ENCODE measurements at places on chromosomes 6 and 20.

GRCh38 chr20:711576-711975, 36.0 kb upstream of the SCRT2 start:
- DNase-seq: no peak

DNA sequence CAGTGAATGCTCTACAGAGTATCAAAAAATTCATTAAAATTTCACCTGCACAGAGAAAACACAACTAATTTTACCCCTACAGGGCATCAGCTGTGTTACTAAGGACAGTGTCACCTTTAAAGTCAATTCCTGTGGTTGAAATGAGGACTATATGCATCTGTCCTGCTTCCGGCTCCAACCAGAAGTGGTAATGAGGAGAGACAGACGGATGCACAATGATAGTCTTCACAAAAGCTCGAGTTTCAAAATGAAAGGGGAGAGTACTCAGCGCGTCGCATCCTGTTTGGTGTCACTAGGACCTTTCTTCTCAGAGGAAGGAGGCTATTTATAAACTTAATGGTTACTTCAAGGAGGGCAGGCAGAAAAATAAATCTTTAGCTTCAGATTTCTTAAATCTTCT, 86.5 kb downstream of the LYRM4 start:
- DNase-seq: no peak

GRCh38 chr6:41813469-41813868, 26.0 kb downstream of the TOMM6 start:
- DNase-seq: no peak

GRCh38 chr20:48416002-48416401, 411.8 kb downstream of the PREX1 start:
- DNase-seq: no peak

GRCh38 chr6:39998126-39998525, 63.9 kb upstream of the MOCS1 start:
- DNase-seq: no peak

GRCh38 chr6:2450546-2450945, 205.1 kb upstream of the GMDS start:
- no peak for DNase-seq

DNA sequence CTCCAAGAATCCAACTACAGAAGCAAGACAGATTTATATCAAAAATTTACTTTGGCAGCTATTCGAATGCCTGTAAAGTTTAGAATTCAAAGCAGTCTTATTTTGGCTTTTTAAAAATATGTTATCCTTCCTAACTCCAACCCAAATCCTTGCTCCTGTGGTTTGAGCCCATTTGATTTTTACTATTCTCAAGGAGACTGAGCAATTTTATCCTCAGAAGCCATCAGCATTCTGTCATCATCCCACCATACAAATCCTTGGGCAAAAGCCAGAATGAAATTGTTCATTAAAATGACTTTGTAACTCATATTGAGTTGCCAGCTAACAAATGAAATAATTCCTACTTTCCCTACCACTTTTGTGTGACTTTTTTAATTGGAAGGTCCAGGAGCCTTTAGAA, 392.8 kb downstream of the ADGRB3 start:
- no peak for DNase-seq

- DNase-seq: no peak
These were observed 729.2 kb upstream of the MARCKS start for GRCh38 chr6:113127786-113128419.

- no peak for DNase-seq
These were observed 65.3 kb downstream of the NRSN1 start for GRCh38 chr6:24191346-24191745.

GRCh38 chr6:149335924-149336608, 18.6 kb downstream of the TAB2 start:
- no peak for DNase-seq

DNA sequence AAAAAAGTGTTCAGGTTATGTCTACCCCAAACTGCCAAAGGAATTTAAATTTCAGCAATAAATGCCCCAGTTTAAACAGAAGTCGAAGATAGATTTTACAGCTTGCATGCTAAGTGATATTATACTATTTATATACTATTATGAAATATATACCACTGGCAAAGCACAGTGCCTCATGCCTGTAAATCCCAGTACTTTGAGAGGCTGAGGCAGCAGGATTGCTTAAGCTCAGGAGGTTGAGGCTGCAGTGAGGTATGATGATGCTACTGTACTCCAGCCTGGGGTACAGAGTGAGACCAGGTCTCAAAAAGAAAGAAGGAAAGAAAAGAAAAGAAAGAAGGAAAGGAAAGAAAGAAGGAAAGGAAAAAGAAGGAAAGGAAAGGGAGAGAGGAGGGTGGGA, 102.1 kb downstream of the MTFR2 start:
- no peak for DNase-seq

- DNase-seq: no peak
These were observed 61.3 kb upstream of the PMEPA1 start for GRCh38 chr20:57770852-57771720.

DNA sequence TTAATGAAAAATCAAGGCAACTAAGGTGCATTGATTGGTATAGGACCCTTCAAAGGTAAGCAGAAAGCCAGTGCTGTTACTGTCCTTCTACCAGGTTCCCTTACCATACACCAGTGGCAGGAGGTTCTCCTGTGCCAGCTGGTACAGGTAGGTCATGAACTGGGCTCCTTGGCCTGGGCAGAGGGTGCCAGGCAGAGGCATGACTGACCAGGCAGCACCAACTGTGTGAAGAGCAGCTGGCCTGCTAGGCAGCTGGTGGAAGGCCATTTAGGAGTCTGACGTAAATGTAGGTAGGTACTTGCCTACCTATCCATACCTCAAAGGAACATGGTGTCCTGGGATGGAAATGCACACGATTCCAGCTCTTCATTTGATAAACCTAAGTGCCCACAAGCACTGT, 23.3 kb downstream of the PCNA start:
- no peak for DNase-seq

GRCh38 chr6:77037439-77037838, 425.9 kb downstream of the HTR1B start:
- no peak for DNase-seq

DNA sequence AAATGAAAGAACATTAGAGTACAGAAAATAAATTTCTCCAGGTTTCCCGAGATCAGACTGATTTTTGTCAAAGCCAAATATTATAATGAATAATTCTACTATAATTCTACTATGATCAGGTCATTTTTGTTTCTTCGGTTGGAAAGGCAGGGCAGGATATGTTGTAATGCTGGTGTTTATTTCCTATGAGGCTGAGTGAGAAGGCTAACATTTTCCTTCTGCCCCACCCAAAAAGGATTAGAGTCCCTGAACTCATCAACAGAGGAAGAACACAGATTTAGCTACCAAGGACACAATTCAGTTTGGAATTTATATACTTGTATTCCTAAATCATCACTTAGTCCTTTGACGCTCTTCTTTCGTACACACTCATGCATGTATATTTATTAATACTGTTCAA, 318.9 kb downstream of the SYNE1 start:
- no peak for DNase-seq

DNA sequence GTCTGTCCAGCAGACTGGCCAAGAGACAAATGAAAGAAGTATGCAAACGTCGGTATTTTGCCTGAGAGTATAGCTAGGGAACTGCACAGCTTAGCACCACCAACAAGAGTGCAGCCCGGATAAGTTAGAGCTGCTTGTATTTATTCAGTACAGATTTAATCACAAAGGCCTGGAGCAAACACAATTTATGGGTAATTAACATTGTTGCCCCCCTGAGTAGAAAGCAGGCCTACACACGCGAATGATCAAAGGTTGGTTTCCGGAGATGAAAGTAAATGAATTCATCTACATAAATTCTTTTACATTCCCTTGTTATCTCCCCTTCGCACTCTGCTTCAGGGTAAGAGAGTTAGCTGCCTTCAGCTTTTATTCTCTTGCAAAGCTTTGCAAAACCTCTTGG, 24.7 kb upstream of the CRISP1 start:
- no peak for DNase-seq

DNA sequence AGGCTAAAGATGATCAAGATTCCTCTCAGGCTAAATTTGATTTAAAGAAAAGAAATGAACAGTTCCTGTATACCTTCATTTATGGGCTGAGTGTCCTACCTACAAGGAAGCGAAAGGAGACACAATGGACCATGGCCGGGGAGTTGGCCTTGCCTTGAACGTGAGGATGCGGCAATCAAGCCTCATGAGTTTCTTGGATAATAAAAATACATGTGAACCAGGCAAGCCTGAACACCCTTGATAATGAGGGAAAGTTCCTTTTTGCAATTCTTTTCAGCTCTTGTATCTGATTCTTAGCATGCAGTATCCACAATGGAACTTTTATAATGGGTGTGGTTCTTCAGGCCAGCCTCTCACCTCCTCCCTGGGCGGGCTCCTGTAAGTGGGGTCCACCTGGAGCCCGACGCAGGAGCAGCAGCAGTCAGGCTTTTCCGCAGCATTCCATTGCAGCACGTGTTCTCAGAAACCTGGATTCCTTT, 83.8 kb downstream of the RNASET2 start:
- DNase-seq: no peak

- no peak for DNase-seq
These were observed 15.0 kb upstream of the TRAM2 start for GRCh38 chr6:52591832-52592231.

GRCh38 chr6:44925100-44925739, 402.9 kb upstream of the RUNX2 start:
- no peak for DNase-seq

DNA sequence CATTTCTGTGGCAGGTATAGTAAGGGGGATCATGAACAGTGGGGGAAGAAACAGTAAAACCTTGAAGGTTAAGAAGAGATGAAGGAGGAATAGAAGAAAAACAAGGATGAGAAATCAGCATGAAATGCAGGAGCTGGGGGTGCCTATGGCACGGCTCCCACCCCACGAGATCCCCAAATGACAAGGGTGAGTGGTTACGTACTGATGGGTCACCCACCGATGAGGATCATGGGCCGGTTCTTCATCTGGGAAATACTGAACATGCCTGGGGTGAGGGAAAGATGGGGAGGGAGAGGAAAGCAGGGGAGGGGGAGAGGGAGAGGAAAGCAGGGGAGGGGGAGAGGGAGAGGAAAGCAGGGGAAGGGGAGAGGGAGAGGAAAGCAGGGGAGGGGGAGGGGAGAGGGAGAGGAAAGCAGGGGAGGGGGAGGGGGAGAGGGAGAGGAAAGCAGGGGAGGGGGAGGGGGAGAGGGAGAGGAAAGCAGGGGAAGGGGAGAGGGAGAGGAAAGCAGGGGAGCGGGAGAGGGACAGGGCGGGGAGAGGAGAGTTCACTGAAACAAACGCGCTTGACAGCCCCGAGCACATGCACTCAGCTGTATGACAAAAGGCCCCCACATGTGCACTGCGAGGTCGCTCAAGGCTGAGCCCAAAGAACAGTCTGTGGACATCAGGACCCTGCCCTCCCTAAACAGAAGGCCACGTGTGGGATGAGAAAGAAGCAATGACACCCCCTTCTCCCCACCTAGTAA, 25.3 kb downstream of the MOCS1 start:
- DNase-seq: no peak

DNA sequence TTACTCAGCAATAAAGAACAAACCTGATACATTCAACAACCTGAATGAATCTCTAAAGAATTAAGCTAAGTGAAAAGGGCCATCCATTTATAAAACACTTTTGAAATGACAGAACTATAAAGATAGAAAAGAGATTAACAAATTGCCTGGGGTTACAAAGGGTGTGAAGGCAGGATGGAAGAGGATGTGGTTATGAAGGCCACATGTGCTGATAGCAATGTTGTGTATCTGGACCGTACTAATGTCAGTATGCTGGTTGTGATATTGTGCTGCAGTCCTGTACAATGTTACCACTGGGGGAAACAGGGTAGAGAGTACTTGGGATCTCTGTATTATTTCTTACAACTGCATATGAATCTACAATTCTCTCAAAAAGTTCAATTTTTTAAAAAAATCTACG, 36.4 kb downstream of the ELOVL5 start:
- DNase-seq: no peak

- DNase-seq: no peak
These were observed 78.4 kb downstream of the LIN28B start for GRCh38 chr6:105035299-105035698.

- DNase-seq: no peak
These were observed 13.4 kb downstream of the NAPB start for GRCh38 chr20:23407781-23408464.

DNA sequence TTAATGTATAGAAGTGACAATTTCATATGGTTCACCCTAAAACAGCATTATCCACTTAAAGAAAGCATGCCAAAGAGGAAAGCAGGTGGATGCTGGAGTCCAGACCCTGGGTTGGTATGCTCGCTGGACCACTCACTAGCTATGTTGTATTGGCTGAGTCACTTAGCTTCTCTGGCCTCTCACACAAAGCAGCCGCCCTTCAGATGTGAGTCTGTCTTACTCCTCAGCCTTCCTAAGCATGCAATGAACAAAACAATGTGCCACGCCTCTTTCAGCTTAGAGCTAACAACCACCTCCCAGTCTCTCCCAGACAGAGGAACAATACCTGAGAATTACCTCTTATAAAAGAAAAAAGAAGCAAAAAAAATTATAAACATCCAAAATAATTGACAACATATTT, 29.4 kb downstream of the SIM1 start:
- no peak for DNase-seq

DNA sequence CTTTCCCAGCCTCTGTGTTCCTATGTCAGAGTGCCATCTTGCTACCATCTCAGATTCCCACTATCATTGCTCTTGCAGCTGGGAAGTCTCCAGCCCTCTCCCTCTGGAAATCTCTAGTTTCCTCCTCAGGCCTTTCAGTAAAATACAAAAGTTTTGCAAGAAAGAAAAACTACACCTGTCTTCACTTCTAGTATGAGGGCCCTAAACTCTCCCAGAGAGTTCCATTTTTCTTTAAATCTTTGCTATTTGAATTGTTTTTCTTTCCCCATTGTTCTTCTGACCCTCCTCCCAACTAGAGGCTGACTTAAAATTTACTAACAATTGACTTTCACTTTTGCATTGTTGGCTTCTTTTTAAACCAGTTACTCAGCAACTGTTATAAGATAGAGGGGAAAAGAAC, 62.8 kb downstream of the LY86 start:
- no peak for DNase-seq

- no peak for DNase-seq
These were observed 74.6 kb downstream of the SULF2 start for GRCh38 chr20:47710665-47711045.

DNA sequence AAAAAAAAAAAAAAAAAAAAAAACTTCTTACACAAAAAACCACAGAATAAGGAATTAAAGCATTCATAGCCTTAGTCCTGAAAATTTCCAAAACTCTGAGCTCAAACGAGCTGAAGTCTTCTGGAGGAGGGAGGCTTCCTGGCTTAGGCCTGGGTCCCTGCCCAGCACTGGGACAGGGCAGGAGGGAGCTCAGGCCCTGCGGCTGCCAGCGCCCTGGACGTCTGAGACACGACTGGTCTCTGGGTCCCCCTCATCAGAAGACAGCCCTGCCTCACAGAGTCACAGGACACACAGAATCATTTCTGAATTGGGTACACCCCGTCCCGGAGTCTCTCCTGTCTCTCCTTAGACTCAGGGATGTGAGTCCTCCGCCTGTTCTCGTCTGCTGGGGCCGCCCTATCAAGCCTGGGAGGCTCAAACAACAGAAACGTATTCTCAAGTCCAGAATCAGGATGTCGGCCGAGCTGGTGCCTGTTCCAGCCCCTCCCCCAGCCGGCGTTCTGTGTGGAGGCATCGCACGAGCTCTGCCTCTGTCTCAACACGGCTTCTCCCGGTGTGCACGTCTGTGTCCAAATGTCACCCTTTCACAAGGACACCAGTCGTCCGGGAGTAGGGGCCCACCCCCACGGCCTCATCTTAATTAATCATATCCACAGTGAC, 39.4 kb downstream of the ZBTB46 start:
- DNase-seq: no peak

GRCh38 chr20:32112841-32113240, 3.3 kb downstream of the TM9SF4 start:
- DNase-seq: no peak

All from astrocyte of the cerebellum (primary cell).